ENCODE measurements at places on chromosomes 13 and 19. TPM values are rescaled to one million over a fixed set of nuclear protein-coding genes. Genes with fewer than 3 reads are reported as not detected.

MIPEP gene
- total RNA-seq: 13.2 TPM

ICAM5 gene
- total RNA-seq: 1.9 TPM

DNA sequence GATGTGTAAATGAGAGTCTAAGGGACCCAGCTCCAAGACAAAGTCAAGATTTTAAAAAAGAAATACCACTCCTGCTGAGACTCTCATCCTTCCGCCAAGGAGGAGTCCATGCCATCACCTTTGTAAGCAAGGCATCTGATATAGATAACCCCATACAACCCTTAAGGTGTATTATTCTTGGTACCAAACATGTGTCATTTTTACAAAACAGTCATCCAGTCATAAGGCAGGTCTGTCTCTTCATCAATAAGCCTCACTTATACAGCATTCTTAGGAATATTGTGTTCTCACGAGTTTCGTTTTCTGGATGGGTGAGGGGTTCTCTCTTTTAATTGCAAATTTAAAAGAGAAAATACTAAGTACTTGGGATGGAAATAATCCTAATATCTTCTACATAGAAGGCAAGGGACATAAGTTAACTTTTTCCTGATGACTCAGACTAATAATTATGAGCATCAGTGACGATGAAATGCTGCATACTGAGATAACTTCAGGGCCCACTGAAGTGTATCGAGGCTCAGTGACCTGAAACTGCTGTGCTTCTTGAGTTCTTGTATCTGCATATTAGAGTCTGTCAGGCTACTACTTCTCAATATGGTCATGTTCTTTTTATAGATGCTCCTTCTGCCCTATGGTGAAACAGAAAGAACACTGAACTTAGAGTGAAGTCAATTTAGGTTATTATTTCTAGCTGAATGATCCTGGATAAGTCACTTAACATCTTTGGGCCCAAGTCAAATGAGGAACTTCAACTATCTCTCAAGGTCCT lies 166.6 kb downstream of the KLF12 start:
- DNase-seq: no peak

GRCh38 chr19:49455773-49456172 lies 2.7 kb downstream of the ALDH16A1 start:
- DNase-seq: no peak

- no peak for DNase-seq
Measured at GRCh38 chr19:34230820-34231219, 23.5 kb upstream of the GARRE1 start.

ELAVL3 gene
- not detected for total RNA-seq

DNA sequence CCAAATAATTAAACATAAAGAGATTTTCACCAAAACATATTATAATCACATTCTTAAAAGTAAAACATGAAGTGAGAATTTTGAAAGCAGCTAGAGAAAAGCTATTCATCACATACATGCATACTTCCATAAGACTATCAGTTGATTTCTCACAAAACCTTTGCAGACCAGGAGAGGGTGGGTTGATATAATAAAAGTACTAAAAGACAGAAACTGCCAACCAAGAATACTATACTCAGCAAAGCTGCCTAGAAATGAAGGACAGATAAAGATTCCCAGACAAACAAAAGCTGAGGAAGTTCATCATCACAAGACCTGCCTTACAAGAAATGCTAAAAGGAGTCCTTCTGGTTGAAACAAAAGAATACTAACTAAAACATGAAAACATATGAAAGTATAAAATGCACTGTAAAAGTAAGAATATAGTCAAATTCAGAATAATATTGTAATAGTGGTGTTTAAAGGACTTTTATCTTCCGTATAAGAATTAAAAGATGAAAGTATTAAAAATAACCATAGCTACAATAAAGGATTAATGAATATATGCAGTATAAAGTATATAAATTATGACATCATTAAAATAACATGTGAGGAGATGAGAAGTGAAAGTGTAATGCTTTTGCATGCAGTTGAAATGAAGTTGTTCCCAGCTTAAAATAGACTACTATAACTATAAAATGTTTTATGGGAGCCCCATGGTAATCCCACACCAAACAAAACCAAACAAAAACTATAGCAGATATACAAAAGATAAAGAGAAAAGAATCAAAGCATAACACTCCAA lies 76.2 kb downstream of the RXFP2 start:
- DNase-seq: no peak

- no peak for DNase-seq
Measured at GRCh38 chr13:99027661-99028425, 50.0 kb upstream of the DOCK9 start.

GRCh38 chr19:2811735-2812413 lies 7.8 kb upstream of the ZNF554 start:
- DNase-seq: no peak

Data from activated CD4-positive, alpha-beta T cell treated with anti-CD3 and anti-CD28 coated beads for 36 hours (primary cell).